ENCODE measurements at places on chromosomes 11 and 22.

- no peak for DNase-seq
Observed at GRCh38 chr11:19947537-19948114, 212.6 kb downstream of the DBX1 start.

- no peak for DNase-seq
Observed at GRCh38 chr22:36578619-36579018, 49.7 kb upstream of the EIF3D start.

- DNase-seq, result no peak
Observed at GRCh38 chr11:19666951-19667350, 45.7 kb upstream of the NAV2 start.

- DNase-seq, result no peak
Observed at GRCh38 chr11:10443152-10443551, 11.9 kb upstream of the AMPD3 start.

GRCh38 chr11:45062974-45063635, 83.3 kb upstream of the PRDM11 start:
- no peak for DNase-seq

- no peak for DNase-seq
Observed at GRCh38 chr11:105032495-105032894, 2.4 kb downstream of the CASP1 start.

DNA sequence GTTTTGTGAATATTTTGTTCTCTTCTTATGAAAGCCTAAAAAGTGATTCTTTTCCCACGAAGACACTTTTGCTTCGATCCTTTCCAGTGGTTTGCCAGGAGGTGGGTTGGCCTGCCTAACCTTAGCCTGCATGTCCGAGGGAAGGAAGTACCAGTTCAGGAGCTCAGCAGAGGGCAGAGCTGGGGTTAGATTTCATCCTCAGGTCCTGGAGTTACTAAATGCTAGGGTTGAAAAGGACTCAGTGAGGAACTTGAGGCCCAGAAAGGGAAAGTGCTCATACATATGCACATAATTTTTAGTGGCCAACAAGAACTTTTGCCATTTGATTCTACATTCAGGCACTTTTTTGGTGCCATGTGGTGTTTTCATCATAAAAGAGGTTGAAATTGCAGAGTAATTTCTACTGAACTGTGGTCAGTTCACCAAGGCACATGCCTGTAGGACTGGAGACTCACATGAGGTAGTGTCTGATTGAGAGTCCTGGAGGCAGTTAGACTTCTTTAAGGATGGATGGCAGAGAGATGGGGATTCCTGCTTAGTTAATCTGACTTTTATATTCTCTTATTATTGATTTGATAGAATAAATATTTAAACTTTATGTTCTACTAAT, 36.7 kb downstream of the NCAM1 start:
- no peak for DNase-seq

GRCh38 chr11:115502636-115503082, 1.6 kb downstream of the CADM1 start:
- DNase-seq, result no peak

- DNase-seq, result no peak
Observed at GRCh38 chr11:47928426-47928825, 51.9 kb upstream of the PTPRJ start.

- no peak for DNase-seq
Observed at GRCh38 chr11:43282607-43283440, 29.0 kb upstream of the API5 start.

- DNase-seq, result no peak
Observed at GRCh38 chr22:48951836-48952235, 875.8 kb downstream of the BRD1 start.

DNA sequence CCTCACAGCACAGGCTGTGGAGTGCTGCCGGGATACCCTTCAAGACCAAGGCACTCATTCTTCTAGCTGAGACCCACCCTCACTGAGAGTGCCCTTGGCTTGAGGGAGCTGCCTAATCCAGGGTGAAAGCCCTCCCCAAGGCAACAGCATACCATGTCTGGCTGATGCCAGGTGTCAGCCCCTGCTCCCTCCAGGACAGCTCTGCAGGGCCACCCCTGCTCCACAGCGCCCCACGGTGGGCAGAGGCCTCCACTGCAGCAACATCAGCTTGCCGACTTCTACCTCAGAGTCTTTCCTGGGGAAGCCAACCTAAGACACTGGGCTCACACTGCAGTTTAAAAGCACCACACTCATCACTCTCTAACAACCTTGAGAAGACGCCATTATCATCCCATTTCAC, 29.0 kb downstream of the TTLL1 start:
- no peak for DNase-seq

- no peak for DNase-seq
Observed at GRCh38 chr11:118245936-118246562, 6.1 kb downstream of the MPZL3 start.

DNA sequence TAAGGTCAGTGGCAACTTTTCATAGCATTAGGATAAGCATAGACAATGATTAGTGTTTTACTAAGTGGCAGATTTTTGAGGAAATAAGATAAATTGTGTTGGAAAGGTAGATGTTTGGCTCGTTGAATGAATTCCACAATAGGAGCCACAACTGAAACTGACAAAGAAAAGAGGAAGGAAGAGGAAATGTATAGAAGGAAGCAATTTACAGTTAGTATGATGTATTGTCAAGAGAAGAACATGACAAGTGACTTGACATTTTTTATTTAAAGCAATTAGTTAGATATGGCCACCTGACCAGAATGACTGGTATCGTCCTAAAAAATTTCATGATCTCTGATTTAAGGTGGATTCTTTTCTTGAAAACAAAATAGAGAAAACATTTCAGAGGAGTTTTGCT, 3.1 kb upstream of the RAG2 start:
- no peak for DNase-seq

GRCh38 chr11:104682206-104682605, 216.1 kb downstream of the CASP12 start:
- DNase-seq, result no peak

- no peak for DNase-seq
Observed at GRCh38 chr11:123527526-123527925, 97.5 kb downstream of the GRAMD1B start.

DNA sequence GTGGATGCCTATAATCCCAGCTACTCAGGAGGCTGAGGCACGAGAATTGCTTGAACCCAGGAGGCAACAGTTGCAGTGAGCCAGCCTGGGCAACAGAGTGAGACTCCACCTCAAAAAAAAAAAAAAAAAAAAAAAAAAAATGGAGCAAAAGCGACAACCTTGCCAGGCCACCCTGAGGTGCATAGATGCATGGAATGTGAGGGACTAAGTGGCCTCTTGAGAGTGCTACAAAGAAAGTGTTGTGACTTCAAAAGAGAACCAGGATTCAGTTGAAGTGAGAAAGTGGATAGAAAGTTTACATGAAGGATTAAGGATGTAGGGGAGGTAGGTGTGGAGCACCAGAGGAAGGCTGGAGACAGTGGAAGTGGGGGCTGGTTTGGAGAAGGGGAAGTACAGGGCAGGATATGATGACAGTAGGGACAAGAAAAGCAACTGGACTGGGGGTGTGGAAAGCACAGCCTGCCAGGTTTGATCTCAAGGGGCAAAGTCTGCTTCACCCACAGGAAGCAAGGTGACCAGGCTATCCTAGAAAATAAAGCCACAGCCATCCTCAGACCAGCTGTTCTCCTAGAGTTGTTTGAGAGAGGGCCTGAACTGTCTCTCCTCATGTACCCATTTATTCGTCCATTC, 36.0 kb upstream of the OLFML1 start:
- no peak for DNase-seq

- no peak for DNase-seq
Observed at GRCh38 chr22:36405671-36406538, 18.1 kb upstream of the MYH9 start.

- DNase-seq, result no peak
Observed at GRCh38 chr11:68298659-68299516, 13.5 kb upstream of the LRP5 start.

DNA sequence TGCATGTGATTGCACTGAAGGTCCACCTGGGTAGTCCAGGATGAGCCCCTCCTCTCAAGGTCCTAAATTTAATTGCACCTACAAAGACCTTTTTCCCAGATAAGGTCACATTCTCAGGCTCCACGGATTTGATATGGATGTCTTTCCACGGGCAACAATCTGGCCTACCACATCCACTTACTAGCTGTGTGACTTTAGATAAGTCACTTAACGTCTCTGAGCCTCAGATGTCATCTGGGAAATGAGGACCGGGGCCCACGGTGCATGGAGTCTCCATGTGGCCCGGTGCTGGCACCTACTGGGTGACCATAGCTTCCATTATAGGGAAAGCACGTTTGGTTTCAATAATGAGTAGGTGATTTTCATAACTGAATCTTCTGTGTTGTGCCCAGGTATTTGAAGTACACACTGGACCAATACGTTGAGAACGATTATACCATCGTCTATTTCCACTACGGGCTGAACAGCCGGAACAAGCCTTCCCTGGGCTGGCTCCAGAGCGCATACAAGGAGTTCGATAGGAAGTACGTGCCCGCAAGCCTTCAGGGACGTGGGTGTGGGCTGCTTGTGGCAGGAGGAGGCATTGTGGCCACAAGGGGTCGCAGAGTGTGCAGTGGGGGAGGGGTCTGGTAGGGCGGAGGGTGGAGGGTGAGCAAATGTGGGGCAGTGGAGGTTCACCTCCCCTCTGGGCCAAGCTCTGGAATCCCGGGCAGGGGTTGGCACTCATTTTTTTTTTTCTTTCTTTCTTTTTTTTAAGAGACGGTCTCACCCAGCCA, 55.7 kb downstream of the ARHGAP8 start:
- DNase-seq, result no peak

DNA sequence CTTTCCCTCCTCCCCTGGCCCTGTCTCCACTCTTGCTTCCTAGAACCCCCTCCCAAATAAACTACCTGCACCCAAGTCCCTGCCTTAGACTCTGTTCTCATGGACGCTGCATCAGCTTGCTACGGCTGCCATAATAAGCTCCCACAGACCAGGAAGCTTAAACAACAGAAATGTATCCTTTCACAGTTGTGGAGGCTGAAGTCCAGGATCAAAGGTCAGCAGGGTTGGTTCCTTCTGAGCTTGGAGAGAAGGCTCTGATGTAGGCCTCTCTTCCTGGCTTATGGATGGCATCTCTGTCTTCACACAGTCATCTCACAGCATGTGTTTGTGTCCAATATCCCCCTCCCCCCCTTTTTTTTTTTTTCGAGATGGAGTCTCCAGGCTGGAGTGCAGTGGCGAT, 23.4 kb downstream of the CBX7 start:
- no peak for DNase-seq

DNA sequence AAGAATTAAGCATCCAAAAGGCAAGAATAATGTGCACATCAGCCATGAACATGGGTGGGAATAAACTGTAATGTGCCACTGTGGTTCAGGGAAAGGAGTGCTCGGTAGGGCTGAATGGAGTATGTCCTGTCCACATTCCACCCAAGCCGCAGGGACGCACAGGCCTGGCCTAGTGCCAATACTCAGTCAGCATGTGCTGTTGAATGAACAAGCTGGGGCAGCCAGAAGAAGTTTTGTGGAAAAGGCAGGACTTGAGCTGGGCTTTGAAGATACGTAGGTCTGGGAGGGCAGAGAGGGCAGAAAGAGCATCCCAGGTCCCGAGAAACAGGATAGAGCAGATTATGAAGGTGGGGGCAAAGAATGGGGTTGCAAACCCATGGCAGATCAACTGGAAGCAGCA, 60.0 kb upstream of the PLET1 start:
- peak; percentile 35 for DNase-seq

DNA sequence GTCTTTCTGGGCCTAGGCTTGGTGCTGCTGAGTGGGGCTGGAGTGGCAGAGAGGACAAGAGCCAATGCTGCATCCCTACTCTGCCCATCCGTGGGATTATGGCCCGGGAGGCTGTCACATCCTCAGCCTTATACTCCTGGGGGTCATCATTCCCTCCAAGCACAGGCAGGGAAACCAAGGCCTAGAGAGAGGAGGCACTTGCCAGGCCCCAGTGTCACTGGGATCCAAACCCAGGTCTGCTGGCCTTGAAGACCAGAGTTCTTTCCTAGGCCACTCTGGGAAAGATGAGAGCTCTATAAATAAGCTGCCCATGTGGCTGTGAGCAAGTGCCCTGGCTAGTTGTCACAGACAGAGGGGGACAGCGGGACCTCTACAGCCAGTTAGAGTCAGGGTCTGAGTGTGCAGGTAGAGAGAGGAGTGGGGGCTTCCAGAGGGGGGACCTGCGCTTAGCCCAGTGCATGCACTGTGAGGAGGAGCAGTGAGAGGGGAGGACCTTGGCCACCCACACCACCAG, 4.8 kb downstream of the RELT start:
- DNase-seq, result no peak

GRCh38 chr22:28923826-28924732, 40.7 kb downstream of the ZNRF3 start:
- peak; percentile 71 for DNase-seq

- peak; percentile 52 for DNase-seq
Observed at GRCh38 chr11:86818462-86819192, 18.3 kb downstream of the PRSS23 start.
